T-helper 1 cell (primary cell): ENCODE measurements at places on chromosomes 16 and 17.
A peak's percentile ranks its signal among the peaks of the same experiment; 100 is the strongest.

DNA sequence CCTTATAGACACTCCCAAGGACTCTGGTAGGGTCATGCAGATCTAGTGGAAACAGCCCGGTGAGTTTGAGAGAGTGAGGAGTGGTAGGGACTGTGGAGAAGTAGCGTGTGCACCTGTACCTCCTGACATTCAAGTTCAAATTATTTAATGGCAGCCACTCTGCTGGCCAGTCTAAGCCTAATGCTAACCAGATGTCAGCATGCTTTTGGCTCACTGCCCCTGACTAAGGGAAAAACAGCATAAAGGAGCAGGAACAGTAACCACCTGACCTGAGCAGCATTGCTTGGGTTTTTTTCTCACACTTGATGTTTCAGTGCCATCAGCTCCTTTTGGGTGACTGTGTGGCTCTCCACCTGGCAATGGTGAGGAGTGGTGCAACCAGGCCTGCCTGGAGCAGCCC is 23.8 kb upstream of the SLC12A3 start:
- no peak for DNase-seq

- DNase-seq, result no peak
These were observed 69.8 kb downstream of the MARCHF10 start for GRCh38 chr17:62738281-62738680.

- no peak for DNase-seq
These were observed 17.3 kb downstream of the LLGL2 start for GRCh38 chr17:75542728-75543336.

DNA sequence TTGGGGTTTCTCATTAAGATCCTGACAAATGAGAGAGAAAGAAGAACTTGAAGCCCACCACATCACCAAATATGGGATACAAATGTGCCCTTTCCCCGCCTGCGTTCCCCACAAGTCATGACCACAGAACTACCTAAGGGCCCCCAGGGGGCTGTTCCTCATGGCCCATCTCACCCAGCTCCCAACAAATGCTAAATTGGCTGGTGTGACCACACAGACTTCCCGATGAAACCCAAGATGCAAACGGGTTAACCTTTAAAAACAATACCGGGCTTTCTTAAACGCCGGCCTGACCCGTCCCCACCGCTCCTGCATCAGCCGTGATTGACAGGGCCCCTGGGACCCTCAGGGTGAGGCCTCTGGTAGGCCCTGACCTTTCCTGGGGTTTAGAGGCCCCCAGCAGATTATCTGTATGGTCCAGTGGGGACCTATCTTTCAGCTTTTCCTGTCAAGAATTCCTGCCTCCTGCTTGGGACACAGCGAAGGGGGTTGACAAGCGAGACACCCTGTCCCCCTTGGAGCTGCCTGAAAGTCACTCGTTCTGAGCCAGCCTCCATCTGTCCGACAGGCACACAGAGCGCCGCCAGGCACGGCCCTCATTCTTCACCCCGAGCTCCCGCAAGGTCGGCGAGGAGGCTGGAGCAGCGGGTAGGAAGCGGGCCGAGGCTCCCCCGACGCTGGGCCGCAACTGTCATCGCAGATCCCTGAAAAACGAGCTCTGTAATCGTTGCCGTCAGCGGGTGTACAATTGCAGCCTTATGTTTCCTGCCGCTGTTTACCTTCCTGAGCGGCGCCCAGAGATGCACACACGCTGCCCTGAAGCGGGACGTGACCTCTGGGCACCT is 300.1 kb downstream of the FOXL1 start:
- DNase-seq, result no peak

GRCh38 chr16:53281280-53281679 is 153.0 kb upstream of the RBL2 start:
- DNase-seq, result no peak

GRCh38 chr17:64327201-64327930 is 63.3 kb downstream of the PECAM1 start:
- DNase-seq, result no peak

- DNase-seq, result no peak
These were observed 192.9 kb upstream of the C17orf78 start for GRCh38 chr17:37182786-37183465.

GRCh38 chr17:80068301-80069222 is 32.1 kb downstream of the CCDC40 start:
- DNase-seq, result no peak

DNA sequence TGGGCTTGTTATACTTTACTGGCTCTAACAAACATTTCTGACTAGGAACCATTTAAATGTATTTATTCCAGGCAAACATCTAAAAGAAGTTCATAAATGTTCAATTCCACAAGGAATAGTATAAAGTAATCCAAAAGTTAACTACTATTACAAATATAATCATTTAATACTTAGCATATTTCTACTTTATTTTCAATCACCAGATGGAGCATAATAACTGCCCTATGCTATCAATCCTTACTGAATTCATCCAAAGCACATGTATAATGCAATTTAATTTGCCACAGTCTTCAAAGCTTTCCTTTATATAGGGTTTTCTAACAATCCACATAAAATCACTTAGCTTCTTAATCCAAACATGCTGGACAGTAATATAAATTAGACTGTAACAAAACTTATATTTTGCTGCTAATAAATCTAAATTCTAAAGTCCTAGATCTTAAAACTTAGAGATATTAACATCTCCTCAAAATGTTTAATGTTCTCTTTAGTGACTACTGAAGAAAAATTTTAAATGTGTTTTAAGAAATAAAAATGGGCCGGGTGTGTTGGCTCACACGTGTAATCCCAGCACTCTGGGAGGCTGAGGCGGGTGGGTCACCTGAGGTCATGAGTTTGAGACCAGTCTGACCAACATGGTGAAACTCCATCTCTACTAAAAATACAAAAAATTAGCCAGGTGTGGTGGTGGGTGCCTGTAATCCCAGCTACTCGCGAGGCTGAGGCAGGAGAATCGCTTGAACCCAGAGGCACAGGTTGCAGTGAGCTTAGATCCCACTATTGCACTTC is 5.9 kb downstream of the MEIOB start:
- DNase-seq, result no peak

DNA sequence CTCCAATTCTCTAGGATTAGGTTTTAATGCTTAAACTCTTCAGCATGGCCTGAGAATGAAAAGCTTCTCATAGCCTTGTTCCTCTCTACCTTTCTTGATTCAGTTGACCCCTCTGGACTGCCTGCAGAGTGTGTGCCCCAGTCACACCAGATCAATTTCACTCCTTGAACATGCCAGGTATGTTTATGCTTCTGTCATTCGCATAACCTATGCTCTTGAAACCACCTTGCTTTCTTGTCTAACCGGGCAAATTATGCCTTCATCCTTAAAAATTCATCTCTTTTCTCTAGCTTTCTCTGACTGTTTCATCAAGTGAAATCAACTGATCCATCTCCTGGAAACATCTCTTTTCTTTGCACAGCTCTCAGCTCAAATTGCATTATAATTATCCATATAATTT is 42.3 kb downstream of the CDH11 start:
- DNase-seq, result no peak

- DNase-seq, result no peak
These were observed 97.5 kb downstream of the CACNG3 start for GRCh38 chr16:24353622-24354021.

DNA sequence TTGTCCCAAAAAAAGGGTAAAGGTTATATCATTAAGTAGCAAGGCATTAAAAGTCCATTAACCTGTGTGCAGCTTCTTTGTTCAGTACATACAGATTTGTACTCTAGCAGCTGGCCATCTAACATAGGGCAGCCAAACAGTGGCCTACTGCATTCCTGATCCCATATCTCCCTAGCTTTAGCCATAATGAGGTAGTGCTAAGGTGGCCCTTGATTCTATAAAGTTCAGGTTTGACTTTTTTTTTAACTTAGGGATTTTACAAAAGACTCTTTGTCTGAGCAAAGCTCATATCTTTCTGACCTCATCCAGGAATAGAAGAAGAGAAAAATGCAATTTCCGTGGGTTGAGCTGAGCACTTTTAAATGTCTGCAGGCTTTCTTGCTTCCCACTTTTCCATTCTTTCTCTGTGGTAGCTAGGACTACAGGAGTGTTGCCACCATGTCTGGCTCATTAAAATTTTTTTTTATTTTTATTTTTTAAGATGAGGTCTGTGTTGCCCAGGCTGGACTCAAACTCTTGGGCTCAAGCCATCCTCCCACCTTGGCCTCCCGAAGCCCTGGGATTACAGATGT is 19.5 kb upstream of the CDC6 start:
- no peak for DNase-seq

- DNase-seq, result no peak
These were observed 41.1 kb upstream of the IL34 start for GRCh38 chr16:70605283-70605657.

DNA sequence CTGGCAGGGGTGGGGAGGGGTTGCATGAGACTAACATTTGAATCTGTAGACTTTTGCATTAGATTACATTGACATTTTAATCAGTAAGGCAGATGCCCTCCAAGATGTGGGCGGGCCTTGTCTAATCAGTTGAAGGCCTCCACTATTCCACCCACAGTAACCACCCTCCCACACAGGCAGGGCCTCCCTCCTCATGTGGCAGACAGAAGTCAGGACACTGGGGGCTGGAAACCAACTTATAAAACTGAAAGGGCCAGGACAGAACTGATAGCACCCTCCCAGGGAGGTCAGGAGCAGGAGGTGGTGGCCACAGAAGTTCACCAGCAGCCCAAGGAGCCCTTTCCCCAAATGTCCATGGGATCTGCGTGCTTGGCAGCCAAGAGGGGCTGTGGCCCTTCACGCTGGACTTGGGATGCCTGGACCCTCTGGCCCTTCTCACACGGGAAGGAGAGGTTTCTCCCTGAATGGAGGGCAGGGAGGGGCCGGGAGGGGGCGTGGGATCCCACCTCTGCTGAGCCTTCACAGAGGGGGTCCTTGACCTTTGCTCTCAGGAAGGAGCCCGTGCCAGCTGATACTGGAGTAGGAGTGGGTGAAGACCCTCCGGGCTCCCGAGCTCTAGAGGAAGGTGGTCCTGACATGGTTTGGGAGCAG is 4.6 kb downstream of the PYCR1 start:
- DNase-seq, result no peak

GRCh38 chr17:16352667-16353316 is 477 bp downstream of the CENPV start:
- DNase-seq, result peak; percentile 17

DNA sequence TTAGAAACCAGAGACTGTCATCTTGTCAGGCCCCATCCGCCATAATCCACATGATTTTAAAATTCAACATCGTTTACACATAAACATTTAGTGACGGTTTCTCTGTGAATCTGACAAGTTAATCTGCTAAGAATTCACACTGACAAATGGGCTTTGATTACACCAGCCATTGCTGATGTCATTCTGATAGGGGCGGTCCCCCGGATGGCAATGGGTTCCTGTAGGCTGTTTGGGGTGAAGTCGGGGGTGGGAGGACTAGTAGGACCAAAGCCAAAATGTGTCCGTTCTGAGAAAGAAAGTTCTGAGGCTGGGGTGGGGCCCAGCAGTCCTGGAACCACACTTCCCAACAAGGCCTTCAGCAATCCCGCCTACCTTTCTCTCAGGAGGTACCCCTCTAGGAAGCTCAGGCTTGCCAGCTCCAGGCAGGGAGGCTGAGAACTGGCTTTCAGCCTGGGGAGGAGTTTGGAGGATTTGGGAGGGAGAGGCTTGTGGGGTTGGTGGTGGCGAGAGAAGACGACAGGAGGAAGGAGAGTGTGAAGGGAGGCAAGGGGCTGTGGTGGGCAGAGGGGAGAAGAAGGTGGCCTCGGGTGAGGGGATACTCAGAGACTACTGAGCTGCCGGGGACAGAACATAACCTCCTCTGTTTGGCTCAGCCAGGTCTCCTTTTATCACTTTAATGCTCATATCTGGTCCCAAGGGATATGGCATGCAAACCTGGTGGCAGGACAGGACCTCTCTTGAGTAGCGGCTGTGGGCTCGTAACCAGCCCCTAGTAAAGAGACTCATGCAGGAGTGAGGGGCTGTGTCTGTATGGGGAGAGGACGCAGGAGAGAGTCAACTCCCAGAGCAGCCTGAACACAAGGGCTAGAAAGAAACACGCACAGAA is 8.6 kb downstream of the HIC1 start:
- DNase-seq, result no peak
